ENCODE measurements at places on chromosomes 4 and X.

DNA sequence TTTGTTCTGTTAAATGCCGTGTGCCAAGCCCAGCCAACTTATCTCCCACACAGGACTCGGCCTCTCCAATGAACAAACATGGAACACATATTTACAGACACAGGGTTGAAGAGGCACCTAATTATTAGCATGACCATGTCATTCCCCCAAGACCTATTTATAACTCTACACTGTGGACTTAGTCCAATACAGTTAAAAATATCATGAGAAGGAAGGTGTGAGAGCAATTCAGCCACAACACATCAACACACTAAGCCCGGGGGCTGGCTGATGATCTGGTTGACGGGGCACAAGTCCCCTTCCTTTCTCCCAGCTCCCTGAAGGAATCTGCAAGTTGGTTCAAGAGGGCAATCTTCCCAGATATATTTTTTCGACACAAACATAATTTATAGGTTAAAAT, 28.1 kb downstream of the MANBA start:
- no peak for DNase-seq

- DNase-seq = no peak
Measured at GRCh38 chr4:18390655-18391353, 369.2 kb upstream of the LCORL start.

DNA sequence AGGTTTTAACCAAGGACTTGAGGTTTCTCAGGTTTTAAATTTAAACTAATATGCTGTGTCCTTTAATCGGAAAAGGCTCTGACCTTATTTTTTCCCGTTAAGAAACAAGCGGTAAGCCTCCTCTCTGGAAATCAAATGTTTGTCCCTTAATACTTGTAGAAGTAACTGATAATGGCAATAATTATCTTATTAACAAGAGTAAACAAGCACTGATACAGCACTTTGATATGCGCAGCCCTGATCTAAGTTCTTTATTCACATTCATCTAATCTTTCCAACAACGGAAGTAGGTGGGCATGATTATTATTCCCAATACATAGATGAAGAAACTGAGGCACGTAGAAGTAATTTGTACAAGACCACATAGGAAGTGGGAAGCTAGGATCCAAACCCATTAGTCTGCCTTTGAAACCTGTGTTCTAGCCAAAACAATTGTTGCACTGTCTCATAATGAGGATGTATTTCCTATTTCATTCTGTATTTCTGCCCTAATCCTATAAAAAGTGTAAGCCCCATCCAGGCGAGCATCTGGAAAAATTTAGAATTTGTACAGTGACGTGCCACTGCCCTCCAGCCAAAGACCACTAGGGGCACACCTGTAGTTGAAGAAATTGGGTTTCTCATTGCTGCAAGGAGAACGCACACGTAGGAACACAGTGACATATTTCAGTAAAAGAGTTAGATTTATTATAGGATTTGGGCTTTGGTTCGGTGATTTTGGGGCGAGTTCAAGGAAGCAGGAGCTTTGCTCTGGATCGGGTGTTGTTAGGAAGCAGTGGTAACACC, 606 bp downstream of the CXorf58 start:
- no peak for DNase-seq

- no peak for DNase-seq
Measured at GRCh38 chr4:34974313-34974680, 1270.0 kb downstream of the ARAP2 start.

DNA sequence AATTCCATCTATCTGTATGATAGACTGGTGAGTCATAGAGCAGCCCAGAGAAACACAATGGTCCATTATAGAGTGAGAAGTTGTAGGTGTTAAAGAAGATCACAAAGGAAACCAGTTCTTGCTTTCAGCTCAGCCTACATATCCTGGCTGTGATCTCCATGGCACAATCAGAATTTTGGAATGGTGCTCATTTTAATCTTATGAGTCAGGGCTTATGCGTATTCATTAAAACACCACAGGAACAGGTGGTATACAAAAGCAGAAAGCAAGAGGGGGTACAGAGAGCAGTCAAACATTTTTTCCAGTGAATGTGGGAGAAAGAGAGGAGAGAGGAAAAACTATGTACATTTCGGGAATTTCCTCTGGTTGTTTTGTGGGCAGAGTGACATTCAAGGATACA, 126.9 kb downstream of the MFAP3L start:
- DNase-seq = no peak

- no peak for DNase-seq
Measured at GRCh38 chr4:174559894-174560293, 37.6 kb upstream of the HPGD start.

DNA sequence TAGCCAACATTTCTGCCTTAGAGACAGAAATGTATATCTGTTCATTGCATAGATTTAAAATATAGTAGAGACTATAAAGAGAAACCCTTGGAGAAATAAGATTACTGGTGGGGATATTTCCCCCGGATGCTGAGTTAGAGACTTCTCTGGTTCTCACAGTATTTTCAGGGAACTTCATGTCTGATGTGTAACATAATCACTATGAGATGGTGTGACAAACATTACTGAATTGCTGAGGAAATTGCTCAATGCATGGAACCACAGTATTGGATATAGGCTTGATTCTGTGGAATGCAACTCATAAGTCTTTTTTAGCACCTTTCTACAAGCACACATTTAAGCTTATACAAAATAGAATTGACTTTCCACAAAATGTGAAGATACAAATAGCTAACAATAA, 152.7 kb downstream of the SOWAHB start:
- no peak for DNase-seq

Measured in HEK293T (cell line).